G401 (cell line): ENCODE measurements at places on chromosomes 2 and 18.

GRCh38 chr2:58984731-58985130, 743.6 kb upstream of the FANCL start:
- no peak for DNase-seq

- no peak for DNase-seq
Measured at GRCh38 chr2:191859681-191860080, 12.8 kb upstream of the CAVIN2 start.

DNA sequence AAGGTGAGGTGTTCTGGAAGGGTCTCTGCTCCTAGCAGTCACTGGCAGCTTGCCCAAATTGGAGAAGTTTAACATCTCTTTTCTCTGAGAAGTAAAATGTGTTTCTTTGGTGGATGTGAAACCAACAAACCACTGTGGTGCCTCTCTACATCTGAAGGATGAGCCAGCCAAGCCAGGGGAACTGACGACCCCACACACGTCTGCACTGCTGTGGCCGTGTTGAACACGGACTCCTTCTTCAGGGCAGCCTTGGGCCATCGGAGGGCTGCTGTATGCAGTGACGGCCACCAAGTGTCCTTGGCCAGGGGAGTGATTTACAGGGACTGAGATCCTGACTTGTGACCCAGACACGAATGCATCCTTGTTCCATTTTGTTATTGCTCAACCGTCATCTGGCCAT, 207.8 kb downstream of the ACKR3 start:
- no peak for DNase-seq

DNA sequence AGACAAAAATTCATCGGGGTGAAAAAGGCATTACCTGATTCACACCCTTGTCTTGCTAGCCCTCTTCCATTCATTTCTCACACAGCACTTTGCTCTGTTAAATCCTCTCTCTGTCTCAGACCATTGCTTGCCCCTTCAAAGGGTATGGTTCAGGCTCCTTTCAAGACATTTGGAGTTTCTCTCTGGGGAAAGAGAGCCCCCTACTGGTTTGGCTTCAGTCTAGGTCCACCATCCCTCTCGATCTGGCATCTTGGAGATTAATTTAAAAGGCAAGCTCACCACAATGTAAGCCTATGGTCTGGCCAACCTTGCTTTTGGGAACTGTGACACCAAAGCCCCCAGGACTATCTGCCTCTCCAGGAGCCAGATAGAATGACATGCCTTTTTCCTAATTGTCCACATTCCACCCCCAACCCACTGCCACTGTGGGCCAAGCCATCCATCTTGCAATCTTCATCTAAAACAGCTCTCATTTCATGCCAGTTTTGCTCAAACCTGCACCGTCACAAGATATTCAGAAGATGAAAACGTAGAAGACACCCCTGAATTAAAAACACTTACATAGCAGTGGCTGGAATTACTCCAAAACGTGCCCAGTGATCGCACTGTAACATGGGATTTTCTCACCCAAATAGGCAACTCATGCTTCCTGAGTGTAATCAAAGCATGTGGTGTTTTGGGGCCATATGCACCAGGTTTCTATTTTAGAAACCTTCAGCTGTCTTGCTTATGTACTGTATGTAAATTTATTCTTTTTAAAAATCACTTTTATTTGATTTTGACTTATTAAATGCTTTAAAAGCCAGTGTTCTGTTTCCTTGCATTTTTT, 93.9 kb downstream of the FARSB start:
- peak; percentile 74 for DNase-seq

- DNase-seq: no peak
Measured at GRCh38 chr2:203988500-203989260, 52.1 kb downstream of the ICOS start.

DNA sequence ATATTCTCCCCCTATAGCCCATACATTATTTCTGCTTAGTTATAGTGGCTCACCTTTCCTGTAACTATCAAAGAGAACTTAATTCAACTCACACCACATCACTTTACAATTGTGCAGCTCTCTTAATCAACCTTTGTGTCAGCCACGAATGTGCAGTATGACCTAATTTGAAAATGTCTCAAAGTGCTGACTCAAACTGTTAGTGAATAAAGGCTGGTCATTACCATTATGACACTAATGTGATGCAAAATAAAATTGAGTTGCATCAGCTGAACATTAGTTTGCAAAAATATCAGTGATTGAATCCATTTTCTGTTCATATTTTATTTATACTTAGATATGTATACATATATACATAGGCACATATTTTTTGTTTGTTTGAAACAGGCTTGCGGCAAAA, 251.8 kb downstream of the MEIS1 start:
- no peak for DNase-seq

- DNase-seq: no peak
Measured at GRCh38 chr2:150110548-150110947, 376.9 kb downstream of the RND3 start.

DNA sequence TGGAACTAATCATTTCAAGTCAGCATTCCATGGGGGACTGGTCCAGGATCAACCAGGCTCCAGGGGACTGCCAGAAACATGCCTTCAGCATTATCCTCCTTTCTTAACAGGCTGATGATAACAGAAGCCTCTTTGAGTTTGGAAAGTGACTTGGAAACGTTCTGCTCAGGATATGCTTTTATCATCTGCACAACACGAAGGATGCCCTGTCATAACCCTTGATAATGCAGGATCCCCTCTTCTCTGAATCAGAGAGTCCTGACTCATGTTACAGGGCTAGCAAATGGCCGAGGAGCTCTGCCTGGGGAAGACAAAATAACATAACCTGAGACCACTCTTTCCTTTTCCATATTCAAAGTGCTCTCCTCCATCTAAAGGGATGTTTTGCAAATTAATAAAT, 6.7 kb downstream of the SCYGR3 start:
- no peak for DNase-seq

GRCh38 chr2:225100269-225100668, 58.0 kb upstream of the DOCK10 start:
- no peak for DNase-seq

- DNase-seq: no peak
Measured at GRCh38 chr18:63575681-63576080, 11.5 kb upstream of the SERPINB13 start.

DNA sequence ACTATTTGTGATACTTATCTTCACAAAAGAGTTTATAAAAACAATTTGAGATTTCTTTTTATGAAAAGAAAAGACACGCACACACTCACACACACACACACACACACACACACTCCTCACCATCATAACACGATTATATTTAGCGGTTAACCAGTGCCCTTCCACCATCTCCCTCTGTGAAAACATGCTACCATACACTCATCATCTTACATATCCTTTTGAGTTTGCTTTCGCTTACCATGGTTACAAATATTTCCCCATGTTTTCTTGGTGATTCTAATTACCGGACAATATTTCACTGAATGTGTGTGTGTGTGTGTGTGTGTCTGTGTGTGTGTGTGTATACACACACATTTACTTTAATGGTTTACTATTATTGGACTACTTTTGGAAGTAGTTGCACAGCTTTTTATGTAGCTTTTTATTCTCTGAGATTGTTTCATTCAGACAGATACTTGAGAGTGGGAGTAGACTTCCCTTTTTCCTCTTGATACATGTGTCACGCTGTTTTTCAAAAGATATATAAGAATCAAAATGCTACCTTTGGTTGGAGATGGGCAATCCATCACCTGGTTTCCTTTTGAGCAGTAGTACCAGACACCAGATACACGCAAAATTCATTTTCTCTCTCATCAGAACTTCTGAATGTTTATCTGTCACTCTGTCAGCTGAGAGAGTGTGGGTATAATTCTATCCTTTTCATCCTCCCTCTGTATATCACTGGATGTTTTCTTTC, 138.1 kb downstream of the SETBP1 start:
- DNase-seq: no peak

DNA sequence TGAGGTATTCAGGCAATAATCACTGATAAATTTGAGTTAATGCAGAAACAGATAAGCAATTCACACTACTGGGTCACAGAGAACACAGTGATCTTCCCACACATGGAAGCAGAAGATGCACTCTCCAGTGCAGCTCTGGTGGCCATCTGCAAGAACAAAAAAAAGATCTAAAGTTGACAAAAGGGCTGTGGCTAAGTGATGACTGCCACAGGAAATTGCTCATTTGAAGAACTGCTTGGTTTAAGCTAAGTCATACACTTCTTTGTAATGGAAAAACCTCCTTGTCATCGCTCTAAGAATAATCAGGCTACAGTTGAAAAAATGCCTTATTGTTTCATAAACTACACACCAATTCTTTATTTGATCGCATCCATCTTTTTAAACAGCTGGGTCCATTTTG, 115.1 kb downstream of the DTNB start:
- no peak for DNase-seq

- DNase-seq: no peak
Measured at GRCh38 chr2:151020411-151020810, 241.3 kb downstream of the RBM43 start.

- DNase-seq: no peak
Measured at GRCh38 chr2:86744152-86744551, 24.1 kb downstream of the RMND5A start.

GRCh38 chr2:105376789-105377240, 22.0 kb downstream of the FHL2 start:
- no peak for DNase-seq

GRCh38 chr2:231605607-231606091, 13.0 kb downstream of the TEX44 start:
- DNase-seq: peak; percentile 58

- DNase-seq: peak; percentile 94
Measured at GRCh38 chr2:66532972-66533868, 98.3 kb downstream of the MEIS1 start.

GRCh38 chr2:240412975-240413812, 22.3 kb upstream of the GPC1 start:
- DNase-seq: no peak
